Central memory CD8-positive, alpha-beta T cell (primary cell): ENCODE measurements at places on chromosomes 3 and 15.
A peak's percentile ranks its signal among the peaks of the same experiment; 100 is the strongest.

DNA sequence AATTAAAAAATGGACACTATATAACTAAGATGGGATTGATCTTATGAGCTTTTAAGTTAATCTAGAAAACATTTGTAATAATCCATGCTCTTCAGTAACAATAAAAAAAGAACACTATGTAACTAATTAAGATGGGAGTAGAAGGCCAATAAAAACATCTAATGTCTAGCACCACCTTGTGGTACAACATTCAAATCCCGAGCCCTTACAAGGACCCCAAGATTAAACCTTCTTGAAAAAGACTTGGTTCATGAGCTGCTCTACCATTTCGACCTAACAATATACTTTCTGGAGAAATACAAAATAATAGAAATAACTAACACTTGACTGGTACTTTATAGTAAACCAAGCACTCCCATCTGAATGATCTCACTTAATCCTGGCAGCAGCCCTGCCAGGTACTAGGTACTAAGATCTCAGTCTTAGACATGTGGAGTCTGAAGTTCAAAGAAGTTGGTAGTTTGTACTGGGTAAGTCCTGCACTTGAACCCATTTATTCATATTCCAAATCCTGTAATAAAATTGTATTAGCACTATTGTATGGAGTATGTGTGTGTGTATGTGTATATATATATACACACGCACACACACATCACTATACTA lies 21.8 kb downstream of the METTL6 start:
- H3K27me3 ChIP-seq: no peaks in the 10 kb centered on the region
- peaks cover 6% of the 10 kb centered on the region for H3K36me3 ChIP-seq
- H3K4me3 ChIP-seq: no peak overlapping the region

GRCh38 chr3:14289590-14290461 lies 111.2 kb downstream of the LSM3 start:
- peaks cover 4% of the 10 kb centered on the region for H3K4me1 ChIP-seq
- H3K27me3 ChIP-seq: no peaks in the 10 kb centered on the region
- DNase-seq: no peak

DNA sequence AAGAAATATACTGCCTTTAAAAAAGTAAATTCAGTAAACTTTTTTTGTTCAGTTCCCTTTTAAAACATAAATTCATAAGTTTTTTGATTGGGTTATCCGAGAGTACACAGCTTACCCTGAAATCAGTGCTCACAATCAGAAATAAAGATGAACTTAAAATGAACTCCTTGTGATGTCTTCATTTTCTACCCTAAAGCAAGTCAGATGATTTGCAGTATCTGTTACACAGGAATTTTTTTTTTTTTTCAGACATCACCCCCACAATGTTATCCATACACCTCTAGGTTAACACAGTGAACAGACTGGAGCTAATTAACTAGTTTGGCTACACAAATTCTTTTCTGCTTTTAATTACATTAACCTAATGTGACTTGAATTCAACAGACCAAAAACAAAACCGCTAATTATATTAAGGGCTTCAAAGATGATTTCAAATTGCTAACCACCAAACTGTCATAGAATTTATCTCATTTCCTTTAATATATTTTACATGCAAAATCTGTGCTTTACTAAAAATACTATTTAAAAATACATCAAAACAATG lies 1042.0 kb downstream of the ROBO1 start:
- no peaks in the 10 kb centered on the region for H3K36me3 ChIP-seq
- H3K4me3 ChIP-seq: no peak overlapping the region
- H3K27me3 ChIP-seq: no peaks in the 10 kb centered on the region
- no peak for DNase-seq
- no peaks in the 10 kb centered on the region for H3K4me1 ChIP-seq

DNA sequence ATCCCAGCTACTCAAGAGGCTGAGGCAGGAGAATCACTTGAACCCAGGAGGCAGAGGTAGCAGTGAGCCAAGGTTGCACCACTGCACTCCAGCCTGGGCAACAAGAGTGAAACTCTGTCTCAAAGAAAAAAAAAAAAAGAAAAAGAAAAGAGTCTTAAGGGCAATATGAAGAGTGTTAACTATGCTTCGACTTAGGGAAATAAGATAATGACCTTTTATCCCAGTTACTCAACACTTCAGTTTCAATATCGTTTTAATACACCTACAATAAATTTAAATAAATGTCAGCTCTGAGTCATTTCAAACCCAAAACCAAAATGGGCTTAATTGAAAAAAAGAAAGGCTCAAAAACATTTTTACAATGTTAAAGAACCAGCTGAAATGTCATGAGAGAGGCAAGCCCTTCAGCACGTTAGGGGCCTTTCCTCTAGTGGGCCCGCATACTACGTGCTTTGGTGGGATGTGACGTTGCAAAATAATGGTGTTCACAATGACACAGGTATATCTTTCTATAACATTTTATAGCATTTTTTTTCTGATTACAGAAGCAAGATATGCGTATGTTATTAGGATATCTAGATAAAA lies 15.3 kb downstream of the FYCO1 start:
- no peaks in the 10 kb centered on the region for H3K27me3 ChIP-seq
- peaks cover 60% of the 10 kb centered on the region for H3K36me3 ChIP-seq
- peaks cover 65% of the 10 kb centered on the region for H3K4me1 ChIP-seq
- H3K4me3 ChIP-seq: peak overlapping the region; percentile 40
- DNase-seq: no peak

DNA sequence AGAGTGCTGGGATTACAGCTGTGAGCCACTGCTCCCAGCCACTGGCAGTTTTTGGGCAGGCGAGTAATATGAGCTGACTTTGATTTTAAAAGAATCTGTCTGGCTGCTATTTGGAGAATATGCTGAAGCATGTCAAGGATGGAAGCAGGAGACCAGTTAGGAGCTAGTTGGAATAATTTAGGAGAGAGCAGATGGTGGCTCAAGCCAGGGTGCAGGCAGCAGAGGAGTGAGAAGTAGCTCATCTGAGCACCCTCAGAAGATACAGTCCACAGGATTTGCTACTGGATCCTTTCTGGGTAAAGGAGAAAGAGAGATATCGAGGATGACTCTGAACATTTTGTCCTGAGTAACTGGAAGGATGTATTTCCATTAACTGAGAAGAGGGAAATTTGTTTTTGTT lies 30.4 kb upstream of the BDH1 start:
- peaks cover 9% of the 10 kb centered on the region for H3K27me3 ChIP-seq
- H3K27ac ChIP-seq: no peak overlapping the region
- no peak overlapping the region for H3K4me3 ChIP-seq
- DNase-seq: no peak
- H3K36me3 ChIP-seq: no peaks in the 10 kb centered on the region

- H3K4me1 ChIP-seq: no peaks in the 10 kb centered on the region
- H3K36me3 ChIP-seq: no peaks in the 10 kb centered on the region
Observed at GRCh38 chr3:157618075-157618760, 115.0 kb upstream of the VEPH1 start.

- H3K27ac ChIP-seq: no peak overlapping the region
- no peaks in the 10 kb centered on the region for H3K36me3 ChIP-seq
- no peaks in the 10 kb centered on the region for H3K27me3 ChIP-seq
- DNase-seq: no peak
- no peak overlapping the region for H3K4me3 ChIP-seq
Observed at GRCh38 chr3:141699897-141700296, 38.2 kb upstream of the RNF7 start.

DNA sequence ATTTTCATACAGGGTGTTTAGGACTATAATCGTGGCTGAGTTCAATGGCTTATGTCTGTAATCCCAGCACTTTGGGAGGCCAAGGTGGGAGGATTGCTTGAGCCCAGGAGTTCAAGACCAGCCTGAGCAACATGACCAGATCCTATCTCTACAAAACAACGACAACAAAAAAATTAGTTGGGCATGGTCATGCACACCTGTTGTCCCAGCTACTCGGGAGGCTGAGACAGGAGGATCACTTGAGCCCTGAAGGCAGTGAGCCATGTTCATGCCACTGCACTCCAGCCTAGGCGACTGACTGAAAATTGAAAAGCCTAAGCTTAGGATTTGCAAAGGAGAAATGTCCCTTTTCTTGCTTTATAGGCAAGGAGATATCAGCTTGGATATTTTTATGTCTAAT lies 1.5 kb downstream of the BRK1 start:
- peak overlapping the region; percentile 92 for H3K4me3 ChIP-seq
- H3K36me3 ChIP-seq: peaks cover 23% of the 10 kb centered on the region
- DNase-seq: no peak
- H3K4me1 ChIP-seq: peaks cover 41% of the 10 kb centered on the region
- no peaks in the 10 kb centered on the region for H3K27me3 ChIP-seq

- no peak overlapping the region for H3K27ac ChIP-seq
- peaks cover 35% of the 10 kb centered on the region for H3K27me3 ChIP-seq
- peaks cover 2% of the 10 kb centered on the region for H3K36me3 ChIP-seq
- no peak for DNase-seq
- no peak overlapping the region for H3K4me3 ChIP-seq
Observed at GRCh38 chr15:49418811-49419210, 4.2 kb upstream of the FGF7 start.

DNA sequence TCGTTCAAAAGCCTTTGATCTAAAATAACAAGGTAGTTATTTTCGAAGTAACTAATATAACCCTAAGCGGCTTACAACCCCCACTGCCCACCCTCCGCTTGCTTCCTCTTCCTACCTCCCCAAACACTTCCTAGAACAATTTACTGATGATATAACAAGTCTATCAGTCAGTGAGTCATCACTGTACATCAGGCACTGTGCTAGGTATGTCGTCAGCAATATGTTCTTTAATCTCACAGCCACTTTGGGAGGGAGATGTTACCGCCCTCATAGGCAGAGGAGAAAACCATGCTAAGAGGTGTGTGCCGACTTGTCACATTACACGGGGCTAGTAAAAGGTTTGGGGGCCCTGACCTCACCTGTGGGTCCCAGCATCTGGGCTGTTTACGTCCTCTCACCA lies 381.8 kb downstream of the EPHB1 start:
- no peak overlapping the region for H3K27ac ChIP-seq
- H3K4me3 ChIP-seq: no peak overlapping the region
- H3K36me3 ChIP-seq: peaks cover 2% of the 10 kb centered on the region
- H3K4me1 ChIP-seq: no peaks in the 10 kb centered on the region
- no peaks in the 10 kb centered on the region for H3K27me3 ChIP-seq
- DNase-seq: no peak

GRCh38 chr3:20405744-20406143 lies 219.7 kb upstream of the SGO1 start:
- H3K4me3 ChIP-seq: no peak overlapping the region
- H3K4me1 ChIP-seq: no peaks in the 10 kb centered on the region

DNA sequence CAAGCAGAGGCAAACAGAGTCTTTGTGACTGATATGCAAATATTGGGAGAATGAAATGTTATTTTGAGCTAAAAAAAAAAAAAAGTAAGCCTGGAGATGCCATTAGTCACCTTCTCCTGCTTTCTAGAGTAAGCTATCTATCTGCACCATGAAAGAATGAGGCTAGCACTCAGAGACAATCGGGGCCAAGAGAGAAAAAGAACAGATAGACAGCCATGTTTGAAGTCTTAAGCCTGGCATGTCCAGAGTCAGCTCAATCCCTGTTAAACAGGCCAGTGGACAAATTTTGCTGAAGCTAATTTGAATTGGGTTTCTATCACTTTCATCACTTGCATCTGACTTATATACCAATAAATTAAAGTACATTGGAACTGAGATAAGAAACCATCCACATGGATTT lies 204.4 kb downstream of the SLC9A9 start:
- no peaks in the 10 kb centered on the region for H3K4me1 ChIP-seq
- H3K4me3 ChIP-seq: no peak overlapping the region
- peaks cover 1% of the 10 kb centered on the region for H3K36me3 ChIP-seq
- no peak for DNase-seq

DNA sequence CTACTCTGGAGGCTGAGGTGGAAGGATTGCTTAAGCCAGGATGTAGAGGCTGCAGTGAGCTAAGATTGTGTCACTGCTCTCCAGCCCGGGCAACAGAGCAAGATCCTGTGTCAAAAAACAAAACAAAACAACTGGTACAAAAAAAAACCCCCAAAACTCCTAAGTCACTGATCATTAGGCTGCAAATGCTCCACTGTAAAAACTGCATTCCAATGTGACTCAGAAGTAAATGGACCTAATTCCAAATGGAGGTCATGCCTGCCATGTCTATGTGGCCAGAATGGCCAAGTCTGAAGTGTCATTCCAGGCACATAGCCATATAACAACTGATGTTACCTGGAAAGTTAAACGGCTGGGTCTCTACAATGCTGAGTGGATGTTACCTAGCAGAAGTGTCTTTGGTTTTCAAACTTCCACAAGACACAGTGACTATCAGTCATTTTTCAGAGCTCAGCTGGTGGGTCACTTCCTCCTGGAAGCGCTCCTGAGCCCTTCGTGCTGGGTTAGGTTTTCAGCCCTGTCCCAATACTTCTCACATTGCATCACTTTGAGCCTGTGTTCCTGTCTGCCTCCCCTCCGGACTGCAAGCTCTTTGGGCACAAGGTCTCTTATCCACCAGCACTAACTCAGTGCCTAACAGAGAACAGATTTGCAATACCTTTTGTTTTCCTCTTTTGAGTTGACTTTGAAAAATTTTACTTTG lies 10.6 kb downstream of the FSTL1 start:
- peaks cover 13% of the 10 kb centered on the region for H3K27me3 ChIP-seq
- no peak overlapping the region for H3K4me3 ChIP-seq
- H3K4me1 ChIP-seq: no peaks in the 10 kb centered on the region

GRCh38 chr3:174318181-174318580 lies 541.0 kb upstream of the NAALADL2 start:
- no peak for DNase-seq
- H3K27me3 ChIP-seq: no peaks in the 10 kb centered on the region
- no peaks in the 10 kb centered on the region for H3K36me3 ChIP-seq
